ENCODE measurements at places on chromosomes 7 and 10.

DNA sequence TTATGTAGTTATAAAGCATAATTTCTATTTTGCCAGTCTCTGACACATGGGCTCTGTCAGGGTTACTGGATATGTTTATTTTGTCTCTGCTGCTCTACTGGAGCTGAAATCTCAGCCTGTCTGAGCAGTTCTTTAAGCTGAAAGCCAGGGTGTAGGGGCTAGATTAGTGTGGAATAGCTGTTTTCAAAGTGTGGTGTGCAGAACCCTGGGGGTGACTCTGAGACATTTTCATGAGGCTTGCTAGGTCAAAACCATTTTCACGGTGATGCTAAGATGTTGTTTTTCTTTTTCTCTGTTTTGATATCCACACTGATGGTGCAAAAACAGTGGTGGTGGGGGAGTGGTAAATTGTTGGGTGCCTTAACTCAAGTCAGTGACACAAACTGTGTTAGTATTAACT is 45.5 kb downstream of the CREM start:
- no peak for DNase-seq
- no peaks in the 10 kb centered on the region for H3K4me1 ChIP-seq
- H3K27ac ChIP-seq, result no peak overlapping the region
- H3K27me3 ChIP-seq, result no peaks in the 10 kb centered on the region
- no peak overlapping the region for H3K4me3 ChIP-seq

- H3K27ac ChIP-seq, result no peak overlapping the region
- no peaks in the 10 kb centered on the region for H3K36me3 ChIP-seq
- DNase-seq, result no peak
- no peak overlapping the region for H3K4me3 ChIP-seq
- H3K4me1 ChIP-seq, result peaks cover 3% of the 10 kb centered on the region
Measured at GRCh38 chr10:7952266-7952665, 102.2 kb upstream of the GATA3 start.

- H3K27me3 ChIP-seq, result no peaks in the 10 kb centered on the region
- H3K27ac ChIP-seq, result no peak overlapping the region
- no peak overlapping the region for H3K4me3 ChIP-seq
- no peaks in the 10 kb centered on the region for H3K36me3 ChIP-seq
- no peak for DNase-seq
Measured at GRCh38 chr10:29688230-29688661, 53.5 kb upstream of the SVIL start.

DNA sequence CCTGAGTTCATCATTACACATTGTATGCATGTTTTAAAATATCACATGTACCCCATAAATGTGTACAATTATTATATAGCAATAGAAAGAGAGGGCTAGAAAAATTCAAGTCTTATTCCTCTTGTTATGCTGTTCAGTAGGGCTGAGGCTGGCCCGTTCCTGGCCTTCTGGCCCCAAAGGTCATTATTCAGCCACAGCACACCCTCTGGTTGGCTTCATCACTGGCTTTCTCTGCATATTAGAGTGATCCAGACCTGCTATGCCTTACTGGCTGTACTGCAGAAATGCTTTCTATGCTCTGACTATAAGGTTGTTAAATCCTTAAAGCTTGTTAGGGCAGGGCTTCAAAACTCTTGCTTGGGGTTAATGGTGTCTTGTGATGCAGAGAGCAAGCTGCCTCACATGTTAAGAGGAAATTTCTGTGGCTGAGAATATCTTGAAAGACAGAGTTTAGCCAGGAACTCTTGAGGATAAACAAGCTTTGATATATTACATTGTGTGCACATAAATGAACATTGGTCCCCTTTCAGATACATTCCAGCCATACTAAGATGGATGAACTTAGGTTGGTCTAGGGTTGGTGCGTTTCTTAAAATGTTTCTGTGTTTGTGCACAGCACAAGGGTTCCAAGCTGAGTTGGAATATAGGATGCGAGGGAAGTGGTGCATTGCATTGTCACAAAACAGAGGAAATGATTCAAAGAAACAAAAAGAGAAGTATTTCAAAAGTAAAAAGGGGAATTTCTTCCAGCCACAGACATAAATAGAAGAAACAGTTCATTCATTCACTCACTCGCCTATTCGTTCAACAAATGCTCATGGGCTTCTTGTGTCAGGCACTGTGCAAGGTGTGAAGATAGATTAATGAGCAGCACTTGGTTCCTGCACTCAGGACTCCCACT is 61.6 kb upstream of the WDR11 start:
- no peak for DNase-seq
- H3K4me1 ChIP-seq, result no peaks in the 10 kb centered on the region

- H3K4me3 ChIP-seq, result no peak overlapping the region
- no peak for DNase-seq
- H3K4me1 ChIP-seq, result no peaks in the 10 kb centered on the region
- H3K36me3 ChIP-seq, result no peaks in the 10 kb centered on the region
Measured at GRCh38 chr7:34061149-34061548, 155.8 kb downstream of the BMPER start.

- no peak overlapping the region for H3K4me3 ChIP-seq
- no peaks in the 10 kb centered on the region for H3K36me3 ChIP-seq
- no peaks in the 10 kb centered on the region for H3K27me3 ChIP-seq
- no peak overlapping the region for H3K27ac ChIP-seq
- no peaks in the 10 kb centered on the region for H3K4me1 ChIP-seq
Measured at GRCh38 chr10:1157615-1157933, 101.4 kb downstream of the WDR37 start.

GRCh38 chr7:127798023-127798422 is 146.0 kb downstream of the SND1 start:
- no peaks in the 10 kb centered on the region for H3K36me3 ChIP-seq
- DNase-seq, result no peak
- no peaks in the 10 kb centered on the region for H3K4me1 ChIP-seq
- no peak overlapping the region for H3K27ac ChIP-seq
- H3K4me3 ChIP-seq, result no peak overlapping the region
- H3K27me3 ChIP-seq, result no peaks in the 10 kb centered on the region

- peaks cover 73% of the 10 kb centered on the region for H3K36me3 ChIP-seq
- DNase-seq, result no peak
- no peak overlapping the region for H3K27ac ChIP-seq
- H3K4me1 ChIP-seq, result no peaks in the 10 kb centered on the region
Measured at GRCh38 chr7:155711081-155711480, 66.6 kb downstream of the RBM33 start.

DNA sequence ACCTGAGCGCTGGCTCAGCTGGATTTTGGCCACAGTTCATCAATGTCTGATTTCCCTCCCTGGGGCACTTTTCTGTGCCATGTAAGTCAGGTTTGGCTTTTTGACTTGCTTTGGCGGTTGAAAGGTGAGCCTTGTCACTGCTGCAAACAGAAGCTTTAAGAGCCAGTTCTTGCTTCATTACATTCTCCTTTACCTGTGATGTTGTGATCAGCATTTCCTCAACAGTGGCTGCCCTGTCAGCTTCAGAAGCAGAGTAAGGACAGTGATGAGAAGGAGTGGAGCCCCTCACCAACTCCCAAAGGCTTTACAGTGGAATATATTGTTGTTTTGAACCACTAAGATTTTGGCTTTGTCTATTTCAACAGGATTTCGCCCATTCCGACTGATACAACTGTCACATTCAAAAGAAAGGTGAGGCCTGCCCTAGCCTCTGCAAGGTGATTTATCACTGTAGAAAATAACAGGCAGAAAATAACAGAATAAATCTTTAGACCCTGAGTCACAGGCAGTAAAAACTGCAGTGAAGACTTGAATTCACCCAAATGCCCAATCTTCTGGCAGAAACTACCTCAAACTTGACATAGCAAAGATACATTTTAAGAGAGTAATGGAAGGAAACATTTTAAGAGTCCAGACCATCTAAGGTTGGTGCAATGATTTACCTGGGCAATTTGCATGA is 13.3 kb upstream of the DKK1 start:
- no peaks in the 10 kb centered on the region for H3K27me3 ChIP-seq
- no peaks in the 10 kb centered on the region for H3K4me1 ChIP-seq
- H3K27ac ChIP-seq, result no peak overlapping the region
- H3K36me3 ChIP-seq, result no peaks in the 10 kb centered on the region

DNA sequence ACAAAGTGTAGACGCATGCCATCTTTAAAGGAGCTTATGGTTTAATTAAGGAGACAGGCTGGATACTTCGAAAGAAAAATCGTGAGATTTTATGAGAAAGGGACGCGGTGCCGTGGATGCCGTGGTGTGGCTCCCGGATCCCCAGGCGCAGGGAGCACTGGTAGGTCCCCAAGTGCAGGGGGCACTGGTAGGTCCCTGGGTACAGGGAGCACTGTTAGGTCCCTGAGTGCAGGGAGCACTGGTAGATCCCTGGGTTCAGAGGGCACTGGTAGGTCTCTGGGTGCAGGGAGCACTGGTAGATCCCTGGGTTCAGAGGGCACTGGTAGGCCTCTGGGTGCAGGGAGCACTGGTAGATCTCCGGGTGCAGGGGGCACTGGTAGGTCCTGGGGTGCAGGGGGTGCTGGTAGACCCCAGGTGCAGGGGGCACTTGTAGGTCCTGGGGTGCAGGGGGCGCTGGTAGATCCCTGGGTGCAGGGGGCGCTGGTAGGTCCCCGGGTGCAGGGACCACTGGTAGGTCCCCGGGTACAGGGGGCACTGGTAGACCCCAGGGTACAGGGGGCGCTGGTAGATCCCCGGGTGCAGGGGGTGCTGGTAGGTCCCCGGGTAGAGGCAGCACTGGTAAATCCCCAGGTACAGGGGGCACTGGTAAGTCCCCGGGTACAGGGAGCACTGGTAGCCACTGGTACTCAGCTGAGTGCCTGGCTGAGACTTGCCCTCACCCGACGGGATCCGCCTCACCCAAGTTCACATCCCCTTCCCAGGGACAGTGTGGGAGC is 14.1 kb downstream of the PRKAG2 start:
- H3K27ac ChIP-seq, result no peak overlapping the region
- no peak for DNase-seq
- no peaks in the 10 kb centered on the region for H3K36me3 ChIP-seq
- no peak overlapping the region for H3K4me3 ChIP-seq
- H3K27me3 ChIP-seq, result no peaks in the 10 kb centered on the region
- no peaks in the 10 kb centered on the region for H3K4me1 ChIP-seq

- H3K36me3 ChIP-seq, result peaks cover 6% of the 10 kb centered on the region
- DNase-seq, result no peak
- no peak overlapping the region for H3K4me3 ChIP-seq
- no peak overlapping the region for H3K27ac ChIP-seq
- no peaks in the 10 kb centered on the region for H3K27me3 ChIP-seq
- no peaks in the 10 kb centered on the region for H3K4me1 ChIP-seq
Measured at GRCh38 chr10:38038932-38039245, 28.4 kb downstream of the ZNF33A start.

DNA sequence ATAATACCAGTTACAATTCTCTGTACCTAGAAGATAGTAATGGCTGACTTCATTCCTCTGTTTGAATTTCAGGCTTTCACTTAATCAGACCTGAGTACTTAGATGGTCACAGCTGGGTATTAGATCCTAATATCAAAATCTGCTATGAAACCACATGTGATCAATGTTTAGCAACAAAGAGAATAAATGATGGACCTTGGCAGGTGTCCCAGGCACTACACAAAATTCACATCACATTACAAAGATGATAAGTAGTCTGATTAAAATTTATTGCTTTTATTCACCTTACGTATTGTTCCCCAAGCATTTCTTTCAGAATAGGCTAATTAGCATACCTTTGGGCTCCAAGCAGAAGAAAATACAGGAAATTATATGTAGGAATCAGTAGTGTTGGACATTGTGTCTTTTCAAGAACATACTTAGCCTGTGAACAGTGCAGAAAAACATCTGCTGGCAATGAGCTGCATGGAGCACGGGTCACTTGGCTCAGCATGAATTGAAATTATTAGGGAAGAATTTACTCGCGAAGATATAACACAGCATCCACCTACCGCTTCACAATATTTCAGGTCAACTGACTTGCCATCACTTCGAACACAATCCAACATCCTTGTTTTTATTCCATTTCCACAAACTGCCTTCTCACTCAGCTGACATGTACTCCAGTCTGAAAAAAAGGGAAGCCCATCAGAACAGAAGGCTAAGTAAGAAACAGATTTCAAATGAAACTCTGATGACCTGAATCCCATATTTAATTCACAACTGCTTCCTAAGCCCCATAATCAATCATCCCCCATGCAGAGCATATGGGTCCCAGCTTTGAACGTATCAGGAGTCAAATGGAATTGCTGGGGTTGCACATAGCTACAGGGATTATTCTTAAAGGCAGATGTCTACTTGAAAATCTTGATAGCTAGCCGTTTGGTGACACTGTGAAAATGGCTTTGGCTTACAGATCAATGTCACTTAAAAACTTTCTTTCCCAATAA is 421.0 kb downstream of the THSD7A start:
- no peaks in the 10 kb centered on the region for H3K27me3 ChIP-seq
- no peaks in the 10 kb centered on the region for H3K36me3 ChIP-seq

DNA sequence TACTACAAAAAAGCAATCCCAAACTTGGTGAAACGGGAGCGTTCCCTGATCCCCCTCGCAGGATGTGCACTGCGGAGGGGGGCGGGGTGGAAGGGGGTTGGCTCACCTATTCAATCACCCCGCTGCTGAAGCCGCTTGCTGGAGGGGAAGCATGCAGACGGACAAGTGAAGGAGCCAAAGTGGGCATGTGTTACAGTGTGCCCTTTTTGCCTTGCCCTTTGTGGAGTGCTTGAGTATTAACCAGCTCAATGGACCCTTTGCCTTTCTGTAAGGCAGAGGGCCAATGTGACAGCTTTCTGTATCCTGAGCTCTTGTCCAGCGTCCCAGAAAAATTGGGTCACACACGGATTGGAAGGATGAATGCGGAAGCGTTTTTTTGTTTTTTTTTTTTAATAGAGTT is 348.9 kb upstream of the NPSR1 start:
- no peak for DNase-seq
- no peak overlapping the region for H3K27ac ChIP-seq
- no peaks in the 10 kb centered on the region for H3K36me3 ChIP-seq
- H3K4me1 ChIP-seq, result no peaks in the 10 kb centered on the region

GRCh38 chr10:1452777-1453176 is 284.5 kb downstream of the ADARB2 start:
- H3K4me1 ChIP-seq, result peaks cover 3% of the 10 kb centered on the region
- H3K27me3 ChIP-seq, result no peaks in the 10 kb centered on the region
- H3K36me3 ChIP-seq, result no peaks in the 10 kb centered on the region
- H3K4me3 ChIP-seq, result no peak overlapping the region

DNA sequence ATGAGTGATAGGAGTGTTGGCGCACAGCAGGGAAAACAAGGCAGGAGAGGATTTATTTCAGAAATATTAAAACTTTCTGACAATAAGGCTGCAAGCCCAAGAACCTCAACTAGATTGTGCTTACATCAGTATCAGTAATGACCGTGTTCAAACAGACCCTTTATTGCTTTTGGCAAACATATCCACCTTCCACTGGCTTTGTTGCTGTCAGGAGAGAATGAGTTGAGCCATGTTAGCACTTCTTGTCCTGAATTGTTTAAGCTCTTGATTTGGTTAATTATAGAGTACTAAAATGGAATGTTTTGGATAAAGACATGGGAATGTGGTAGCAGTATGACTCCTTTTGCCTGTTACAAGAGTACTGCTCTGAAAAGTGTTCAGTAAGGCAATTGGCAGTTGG is 3.8 kb downstream of the AHCYL2 start:
- H3K4me3 ChIP-seq, result no peak overlapping the region
- H3K27me3 ChIP-seq, result peaks cover 3% of the 10 kb centered on the region
- H3K27ac ChIP-seq, result no peak overlapping the region
- peaks cover 9% of the 10 kb centered on the region for H3K4me1 ChIP-seq
- DNase-seq, result no peak
